ENCODE measurements at places on chromosomes 4 and X.

- no peak for DNase-seq
Observed at GRCh38 chrX:47170861-47171692, 22.6 kb upstream of the UBA1 start.

- DNase-seq: no peak
Observed at GRCh38 chrX:72430405-72430968, 124.8 kb upstream of the CITED1 start.

- DNase-seq: no peak
Observed at GRCh38 chr4:26248647-26249046, 72.2 kb upstream of the RBPJ start.

- no peak for DNase-seq
Observed at GRCh38 chrX:150730719-150731118, 37.5 kb downstream of the MTMR1 start.

- peak; percentile 49 for DNase-seq
Observed at GRCh38 chr4:42371305-42372252, 25.7 kb upstream of the SHISA3 start.

GRCh38 chrX:130975947-130976346, 72.9 kb upstream of the ENOX2 start:
- DNase-seq: peak; percentile 21

- DNase-seq: no peak
Observed at GRCh38 chrX:138858951-138859350, 147.4 kb upstream of the FGF13 start.

GRCh38 chrX:48937054-48937907, 18.5 kb upstream of the PIM2 start:
- DNase-seq: peak; percentile 64

GRCh38 chr4:164731827-164732474, 22.0 kb upstream of the SMIM31 start:
- peak; percentile 42 for DNase-seq

GRCh38 chr4:23855912-23856605, 33.8 kb downstream of the PPARGC1A start:
- no peak for DNase-seq

DNA sequence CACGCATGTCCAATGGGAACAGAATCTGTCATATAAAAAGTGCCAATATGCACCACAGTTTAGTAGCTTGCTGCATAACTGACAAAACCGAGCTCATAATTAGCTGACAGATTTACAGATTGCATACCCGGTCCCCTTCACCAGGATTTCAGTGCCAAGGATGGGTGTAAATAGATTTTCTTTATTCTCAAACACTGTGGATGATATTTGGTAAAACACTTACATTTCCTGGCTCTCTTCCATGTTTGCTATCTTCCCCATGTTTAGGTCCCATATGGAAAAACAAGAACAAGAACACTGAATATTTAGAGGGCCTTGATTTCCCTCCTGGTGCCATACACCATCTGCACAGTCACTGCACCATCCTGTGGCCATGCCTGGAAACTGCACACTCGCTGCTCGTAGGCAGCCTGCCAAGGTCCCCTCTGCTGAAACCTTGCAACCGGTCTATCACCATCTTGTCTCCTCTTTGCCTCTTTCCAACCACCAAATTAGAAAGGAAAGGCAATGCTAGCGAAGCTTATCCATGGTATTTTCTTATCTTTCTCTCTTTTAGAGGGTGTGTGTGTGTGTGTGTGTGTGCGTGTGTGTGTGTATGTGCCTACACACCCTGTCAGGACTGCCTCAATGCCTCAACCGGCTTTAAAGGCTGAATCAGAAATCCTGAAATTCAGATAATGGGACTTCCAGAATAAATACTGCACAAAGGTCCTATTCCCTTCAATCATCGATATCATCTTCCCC, 124.2 kb upstream of the MBNL3 start:
- DNase-seq: peak; percentile 31

DNA sequence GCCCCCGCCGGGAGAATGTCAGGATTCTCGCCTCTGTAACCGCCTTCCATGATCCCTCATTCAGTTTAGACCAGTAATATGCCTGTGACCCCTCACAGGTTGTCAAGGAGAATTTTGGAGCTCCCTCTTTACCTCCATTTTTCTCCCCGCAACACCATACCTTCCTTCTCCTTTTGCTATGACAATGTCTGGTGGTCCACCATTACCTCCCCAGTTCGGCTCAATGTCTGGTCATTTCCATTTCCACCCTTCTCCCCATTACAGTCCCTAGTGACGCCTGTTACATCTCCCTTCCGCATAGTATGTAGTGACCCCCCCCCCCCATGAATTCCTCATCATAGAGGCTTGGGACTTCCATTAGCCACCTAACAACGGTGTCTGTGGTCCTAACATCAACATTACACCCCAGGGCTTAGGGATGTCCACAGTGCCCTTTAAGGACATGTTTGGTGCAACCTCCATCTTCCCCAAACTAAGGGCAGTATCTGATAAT, 700 bp downstream of the ARAF start:
- no peak for DNase-seq

- no peak for DNase-seq
Observed at GRCh38 chrX:12447448-12448064, 309.3 kb downstream of the FRMPD4 start.

GRCh38 chrX:39820938-39821708, 276.6 kb downstream of the BCOR start:
- peak; percentile 10 for DNase-seq

- peak; percentile 35 for DNase-seq
Observed at GRCh38 chrX:76279007-76279406, 106.1 kb downstream of the PBDC1 start.

DNA sequence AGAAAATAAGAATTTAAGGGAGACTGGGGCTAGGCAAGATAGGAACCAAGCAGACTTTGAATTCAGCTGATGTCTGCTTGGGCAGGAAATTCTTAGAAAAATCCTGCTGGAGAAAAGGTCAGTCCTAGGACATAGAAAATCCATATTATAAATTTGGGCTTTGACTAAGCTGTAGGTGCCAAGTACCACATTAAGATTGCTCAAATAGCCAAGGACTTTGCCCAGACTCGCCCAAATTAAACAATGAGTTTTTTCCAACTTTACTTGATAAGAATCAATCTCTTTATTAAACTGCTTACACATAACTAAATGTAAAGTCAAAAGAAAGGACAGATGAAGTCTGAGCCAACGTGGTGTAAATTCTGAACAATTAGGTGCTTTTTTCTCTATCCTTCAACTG, 95.4 kb downstream of the FUNDC1 start:
- no peak for DNase-seq

GRCh38 chrX:69027181-69028005, 137.9 kb downstream of the PJA1 start:
- peak; percentile 31 for DNase-seq

DNA sequence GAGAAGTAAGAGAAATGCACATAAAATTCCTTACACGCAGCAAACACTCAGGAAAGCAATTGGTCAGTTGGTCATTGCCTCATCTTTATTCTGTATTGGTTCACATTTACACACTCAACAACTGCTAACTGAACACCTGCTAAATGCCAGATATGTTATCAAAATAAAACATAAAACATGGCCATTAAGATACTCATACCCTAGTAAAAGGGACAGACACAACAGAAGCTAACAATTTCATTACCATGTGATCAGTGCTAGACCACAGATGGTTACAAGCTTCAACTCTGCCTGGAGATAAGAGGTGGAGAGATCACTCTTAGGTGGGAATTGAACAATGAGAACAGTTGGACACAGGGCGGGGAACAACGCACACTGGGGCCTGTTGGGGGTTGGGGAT, 26.2 kb downstream of the TEC start:
- no peak for DNase-seq

DNA sequence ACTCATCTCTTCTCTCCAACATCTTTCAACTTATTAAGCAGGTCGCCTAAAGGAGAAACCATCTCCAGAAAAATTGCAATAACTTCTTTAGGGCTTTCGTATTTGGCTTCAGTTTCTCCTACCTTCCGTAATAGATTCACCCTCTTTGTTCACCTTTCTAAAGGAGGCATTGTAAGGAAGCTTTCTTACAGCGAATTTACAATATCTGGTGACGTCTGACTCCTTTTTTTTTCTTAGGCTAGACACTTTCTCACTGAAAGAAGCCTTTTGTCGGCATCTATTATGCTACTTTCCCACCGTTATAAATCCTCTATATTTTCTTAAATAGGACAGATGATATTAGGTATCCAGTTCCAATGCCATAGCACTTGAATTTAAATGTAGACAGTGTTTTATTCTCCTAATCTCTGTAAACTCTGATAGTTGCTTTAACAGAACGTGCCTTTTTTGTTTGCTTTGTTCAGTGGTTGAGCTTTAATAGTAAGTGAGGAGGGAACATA, 302.4 kb downstream of the IL1RAPL1 start:
- DNase-seq: no peak

GRCh38 chr4:10413177-10413576, 44.0 kb downstream of the ZNF518B start:
- DNase-seq: no peak
